ENCODE measurements at places on chromosomes 6 and 20.

GRCh38 chr20:19659448-19659847, 98.6 kb upstream of the RIN2 start:
- DNase-seq = no peak

GRCh38 chr6:45253453-45253852, 74.7 kb upstream of the RUNX2 start:
- DNase-seq = no peak

GRCh38 chr6:119233312-119233984, 116.1 kb downstream of the MAN1A1 start:
- DNase-seq = no peak

DNA sequence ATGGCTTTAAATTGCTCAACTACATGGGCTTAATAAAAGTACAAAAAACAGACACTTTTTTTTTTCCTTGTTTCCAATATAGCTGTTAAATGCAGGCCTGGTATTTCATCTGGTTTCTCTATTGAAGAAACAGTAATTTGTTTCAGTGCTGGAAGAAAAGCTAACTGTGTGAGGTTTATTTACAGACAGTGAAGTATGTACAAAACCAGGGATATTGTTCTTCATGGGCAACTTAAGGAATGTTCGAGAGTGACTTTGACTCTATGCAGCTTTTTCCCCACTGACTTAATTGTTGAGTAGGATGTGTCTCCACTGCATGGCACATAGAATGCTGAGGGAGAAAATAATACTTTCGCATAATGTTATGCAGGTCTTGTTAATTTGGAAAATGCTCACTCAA, 31.0 kb upstream of the PRL start:
- DNase-seq = no peak

- DNase-seq = no peak
These were observed 39.9 kb upstream of the IYD start for GRCh38 chr6:150328744-150329405.

DNA sequence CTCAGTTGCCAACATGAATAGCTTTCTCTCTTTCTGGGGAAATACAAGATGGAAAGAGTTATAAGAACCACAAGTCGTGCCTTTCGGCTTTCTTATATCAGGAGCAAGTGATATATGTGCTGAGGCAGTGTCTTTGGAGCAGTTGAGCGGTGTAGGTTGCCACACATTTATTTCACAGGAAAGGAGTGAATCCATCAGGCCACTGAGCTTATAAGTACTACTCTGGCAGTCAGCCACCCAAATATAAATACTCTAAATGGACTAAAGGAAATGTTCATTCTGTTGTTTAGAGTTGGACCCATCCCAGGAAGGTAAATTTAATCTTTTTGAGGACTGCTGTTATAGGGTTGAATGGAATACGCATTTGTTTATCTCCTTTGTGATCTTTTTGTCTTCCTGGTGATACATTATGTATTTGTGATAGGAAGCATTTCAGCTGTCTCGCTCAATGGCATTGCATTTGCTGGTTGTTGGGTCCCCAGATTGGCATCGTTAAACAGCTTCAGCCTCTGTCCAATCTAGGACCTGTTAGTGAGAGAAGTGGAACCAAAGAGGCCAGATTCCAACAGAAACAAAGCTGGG, 139.7 kb downstream of the SOBP start:
- no peak for DNase-seq

DNA sequence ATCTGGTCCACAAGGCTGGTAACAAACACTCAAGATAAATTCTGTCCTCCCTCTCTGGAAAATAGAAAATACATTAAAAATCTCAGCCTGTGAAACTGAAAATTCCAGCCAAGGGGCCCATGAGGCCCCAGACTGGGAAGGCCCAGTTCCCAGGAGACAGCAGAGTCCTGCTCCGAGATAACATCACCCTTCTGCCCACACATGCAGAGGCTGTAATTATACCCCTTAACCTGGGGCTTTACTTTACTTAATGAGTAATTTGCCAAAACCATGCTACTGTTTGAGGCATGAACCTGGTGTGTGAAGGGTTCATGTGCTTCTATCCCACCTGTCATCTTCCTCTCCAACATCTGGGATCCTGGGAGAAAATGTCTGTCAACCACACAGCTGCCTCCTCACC, 398.9 kb upstream of the SULF2 start:
- no peak for DNase-seq

GRCh38 chr6:109446072-109446471, 5.5 kb downstream of the SMPD2 start:
- DNase-seq = no peak

DNA sequence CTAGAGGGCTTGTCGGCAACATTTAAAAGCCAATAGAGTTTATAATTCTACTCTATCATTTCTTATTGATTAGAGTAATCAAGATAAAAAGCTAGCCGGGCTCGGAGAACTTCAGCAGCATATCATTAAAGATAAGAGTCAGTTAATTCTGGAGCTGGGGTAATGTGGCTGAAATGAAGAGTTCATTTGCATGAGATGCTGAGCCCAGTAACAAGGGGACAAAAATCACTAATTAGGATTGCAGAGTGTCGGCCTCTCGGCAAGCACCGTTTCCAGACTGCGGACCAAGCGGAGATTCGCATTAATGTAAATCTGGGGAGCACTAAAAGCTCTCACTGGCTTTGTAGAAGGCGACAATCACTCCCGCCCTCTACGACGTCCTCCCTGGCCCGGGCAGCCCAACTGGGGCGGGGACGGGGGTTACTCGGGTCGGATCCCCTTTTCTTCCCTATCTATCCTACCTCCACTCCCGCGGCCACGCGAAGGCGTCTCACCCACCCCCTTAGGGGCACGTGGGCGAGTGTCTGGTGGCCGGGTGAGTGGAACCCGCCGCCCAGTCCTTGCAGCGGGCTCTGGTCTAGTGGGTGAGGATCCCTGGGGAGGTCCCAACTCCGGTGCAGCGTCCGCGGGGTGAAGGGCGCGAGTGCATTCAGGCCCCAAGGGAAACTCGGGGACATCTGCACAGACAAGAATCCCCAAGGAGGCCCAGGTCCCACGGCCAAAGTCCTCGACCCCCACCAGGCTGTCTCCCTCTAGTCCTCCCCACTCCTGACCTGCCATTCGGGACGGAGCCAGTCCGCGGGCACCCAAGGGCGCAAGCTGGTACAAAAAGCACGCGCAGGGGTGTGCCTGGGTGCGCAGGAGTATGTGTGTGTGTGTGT, 42.2 kb upstream of the OSTM1 start:
- no peak for DNase-seq

DNA sequence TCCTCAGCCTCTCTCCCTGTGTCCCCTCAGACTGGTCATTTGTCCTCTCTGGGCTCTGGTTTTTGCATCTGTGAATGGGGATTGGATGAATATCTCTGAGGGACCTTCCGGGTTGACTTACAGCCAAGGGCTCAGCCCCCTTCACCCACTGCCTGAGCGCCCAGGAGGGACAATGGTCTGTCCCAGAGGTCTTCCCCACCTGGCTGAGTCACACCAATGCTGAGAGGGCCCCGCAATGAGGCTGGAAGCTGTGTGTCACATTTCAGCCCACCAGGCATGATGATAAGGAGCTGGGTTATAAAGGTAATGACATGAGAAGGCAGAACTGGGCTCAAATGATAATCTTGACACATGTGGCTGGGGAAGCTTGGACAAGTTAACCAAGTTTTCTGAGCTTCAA, 70.5 kb downstream of the TOX2 start:
- DNase-seq = no peak

DNA sequence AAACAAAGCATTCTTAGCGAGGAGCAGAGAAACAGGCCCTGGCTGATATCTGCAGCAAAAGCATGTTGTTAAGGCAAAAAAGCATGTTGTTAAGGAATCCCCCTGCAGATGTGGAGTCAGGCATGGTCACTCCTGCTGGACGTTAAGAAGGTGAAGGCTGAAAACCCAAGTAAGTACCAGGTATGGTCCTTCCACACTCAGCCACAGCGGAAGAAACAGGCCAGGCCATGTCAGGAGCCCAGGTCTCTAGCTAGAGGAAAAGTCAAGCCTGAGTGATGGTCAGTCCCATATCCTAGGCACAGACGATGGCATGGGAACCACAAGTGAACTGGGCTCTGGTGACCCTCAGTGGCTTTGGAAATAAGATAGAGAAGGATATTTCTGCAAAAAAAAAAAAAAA, 32.5 kb upstream of the MAS1L start:
- no peak for DNase-seq

DNA sequence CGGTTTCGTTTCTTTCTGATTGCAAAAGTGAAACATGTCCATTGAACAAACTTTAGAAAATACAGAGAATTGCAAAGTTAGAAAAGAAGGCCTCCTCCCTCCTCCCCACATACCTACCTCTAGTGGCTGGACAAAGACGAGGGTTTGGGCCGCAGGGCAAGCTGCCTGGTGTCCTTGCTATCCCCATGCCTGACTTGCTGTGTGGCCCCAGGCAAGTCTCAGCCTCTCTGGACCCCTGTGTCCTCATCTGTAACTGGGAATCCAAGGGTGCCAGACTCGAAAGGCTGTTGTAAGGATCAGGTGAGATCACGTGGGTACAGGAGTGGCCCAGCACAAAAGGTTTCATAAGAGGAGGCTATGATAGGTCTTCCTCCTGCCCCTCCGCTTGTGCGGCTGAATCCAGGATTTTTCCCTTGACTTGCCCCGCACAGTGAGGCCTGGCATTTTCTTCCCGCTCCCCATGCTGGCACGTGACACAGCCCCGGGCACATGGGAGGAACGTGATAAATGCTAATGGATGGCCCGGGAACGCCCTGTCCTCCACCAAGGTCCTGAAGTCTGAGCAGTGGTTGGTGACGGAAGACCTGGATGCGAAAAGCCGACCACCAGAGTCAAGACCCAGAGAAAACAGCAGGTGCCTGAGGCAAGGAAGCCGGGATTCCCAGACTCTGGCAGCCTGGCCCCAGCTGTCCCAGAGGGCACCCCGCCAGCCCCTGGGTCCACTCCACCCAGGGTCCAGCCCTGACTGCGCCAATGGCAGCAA, 55.8 kb downstream of the UBE2V1 start:
- no peak for DNase-seq

DNA sequence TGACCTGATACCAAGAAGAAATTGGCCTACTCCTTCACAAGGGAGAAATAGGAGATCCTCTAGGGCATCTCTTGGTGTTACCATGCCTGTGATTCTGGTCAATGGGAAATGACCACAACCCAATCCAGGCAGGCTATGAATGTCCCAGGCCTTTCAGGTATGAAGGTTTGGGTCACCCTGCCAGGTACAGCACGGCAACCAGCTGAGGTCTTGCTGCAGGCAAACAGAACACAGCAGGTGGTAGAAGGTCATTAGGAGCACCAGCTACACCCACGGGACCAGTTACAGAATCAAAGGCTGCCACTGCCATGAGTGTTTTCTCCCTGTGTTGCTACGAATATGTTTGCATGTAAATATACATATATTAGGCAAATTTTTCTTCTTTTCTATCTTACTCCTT, 202.3 kb downstream of the ERMARD start:
- no peak for DNase-seq

DNA sequence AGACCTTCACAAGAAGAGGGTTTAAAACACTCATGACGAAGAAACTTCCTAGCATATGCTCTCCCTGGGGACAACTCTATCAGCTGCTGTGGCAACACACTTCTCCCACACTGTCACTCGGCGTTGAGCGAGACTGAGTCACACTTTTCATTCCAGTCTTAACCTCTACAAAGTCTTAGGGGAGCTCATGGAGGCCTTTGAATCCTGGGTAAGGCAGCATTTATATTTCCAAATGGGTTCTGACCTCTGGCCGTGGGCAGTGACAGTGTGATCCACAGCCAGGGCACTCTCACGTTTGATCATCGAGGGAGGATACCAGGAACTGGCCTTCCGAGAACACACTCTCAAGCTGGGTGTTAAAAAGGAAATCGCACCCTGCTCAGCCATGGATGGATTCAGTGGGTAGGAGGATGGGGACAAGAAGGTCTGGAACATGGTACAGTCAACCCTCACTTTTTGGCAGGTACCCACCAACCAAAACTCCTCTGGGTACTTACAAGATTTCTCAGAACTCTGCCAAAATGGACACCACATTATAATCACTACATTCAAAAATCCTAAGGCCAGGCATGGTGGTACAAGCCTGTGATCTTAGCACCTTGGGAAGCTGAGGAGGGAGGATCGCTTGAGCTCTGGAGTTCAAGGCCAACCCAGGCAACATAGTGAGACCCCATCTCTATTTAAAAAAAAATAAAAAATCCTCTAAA, 19.6 kb downstream of the RRBP1 start:
- peak; percentile 45 for DNase-seq

- DNase-seq = no peak
These were observed 184.4 kb upstream of the ZNF217 start for GRCh38 chr20:53778041-53778516.

GRCh38 chr6:34352305-34352937, 40.0 kb downstream of the NUDT3 start:
- no peak for DNase-seq

- no peak for DNase-seq
These were observed 46.3 kb upstream of the F13A1 start for GRCh38 chr6:6366803-6367202.

Data from activated CD4-positive, alpha-beta T cell treated with anti-CD3 and anti-CD28 coated beads, Interleukin-2, amount 50 U/mL, for 16 hours (primary cell).